ENCODE measurements at places on chromosomes 16 and 17.
A peak's percentile ranks its signal among the peaks of the same experiment; 100 is the strongest.

GRCh38 chr17:50719924-50720794 is 756 bp downstream of the LUC7L3 start:
- no peak for DNase-seq

GRCh38 chr16:68367030-68367429 is 56.2 kb downstream of the PRMT7 start:
- peak; percentile 29 for DNase-seq

DNA sequence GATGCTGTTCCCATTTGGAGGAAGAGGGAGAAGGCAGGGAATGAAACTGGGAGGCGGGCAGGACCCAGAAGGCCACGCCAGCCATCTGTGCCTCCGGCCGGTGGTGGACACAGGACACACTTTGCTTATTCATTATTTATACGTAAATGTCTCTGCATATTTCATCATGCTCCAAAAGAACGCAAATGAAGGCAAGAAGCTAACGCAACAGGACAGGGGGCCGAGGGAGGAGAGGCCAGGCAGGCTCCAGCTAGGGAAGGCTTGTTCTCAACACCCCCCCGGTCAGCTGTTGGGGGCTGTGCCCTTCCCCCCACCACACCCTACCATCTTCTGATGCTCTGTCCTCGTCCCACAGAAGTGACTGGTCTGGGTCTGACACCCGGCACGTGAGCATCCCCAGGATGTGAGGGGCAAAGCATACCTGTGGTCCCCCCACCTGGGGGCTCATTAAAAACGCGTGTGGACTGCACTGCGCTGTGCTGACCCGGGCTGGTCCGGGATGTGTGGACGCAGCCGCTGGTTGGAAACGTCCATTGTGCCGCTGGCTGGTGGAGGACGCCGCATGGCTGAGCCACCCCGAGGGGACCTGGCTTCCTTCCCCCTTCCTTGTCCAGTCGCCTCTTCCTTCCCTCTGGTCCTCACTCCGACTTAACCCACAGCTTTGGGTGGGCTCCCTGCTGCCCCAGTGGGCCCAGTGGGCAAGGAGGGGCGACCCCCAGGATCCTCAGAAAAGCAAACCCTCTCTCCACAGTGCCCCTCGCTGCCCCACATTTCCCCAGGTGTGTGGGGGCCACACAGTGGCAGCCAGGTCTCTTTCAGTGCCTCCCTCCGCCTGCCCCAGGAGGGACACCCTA is 46.4 kb upstream of the ENPP7 start:
- DNase-seq, result no peak

GRCh38 chr17:41835214-41835799 is 725 bp downstream of the NT5C3B start:
- DNase-seq, result no peak

DNA sequence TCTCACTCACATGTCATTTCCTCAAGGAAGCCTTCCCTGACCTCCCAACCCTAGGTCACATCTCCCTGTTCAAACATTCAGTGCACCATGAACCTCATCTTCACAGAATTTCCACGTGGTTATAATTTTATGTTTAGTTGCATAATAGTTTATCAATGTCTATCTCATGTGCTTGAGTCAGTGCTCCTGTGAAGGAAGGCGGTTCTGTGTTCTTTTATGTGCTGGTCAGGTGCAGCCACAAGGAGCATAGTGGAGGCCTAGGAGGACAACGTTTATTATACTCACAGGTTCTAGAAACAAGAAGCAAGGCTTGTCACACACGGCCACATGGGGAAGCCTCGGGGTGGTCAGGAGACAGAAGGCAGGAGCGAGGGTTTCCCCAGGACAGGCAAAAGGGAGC is 34.5 kb upstream of the SCNN1B start:
- DNase-seq, result no peak

GRCh38 chr16:79318143-79318899 is 282.2 kb downstream of the MAF start:
- DNase-seq, result no peak

GRCh38 chr17:81869221-81870130 is 1.7 kb downstream of the ARHGDIA start:
- DNase-seq, result peak; percentile 21

DNA sequence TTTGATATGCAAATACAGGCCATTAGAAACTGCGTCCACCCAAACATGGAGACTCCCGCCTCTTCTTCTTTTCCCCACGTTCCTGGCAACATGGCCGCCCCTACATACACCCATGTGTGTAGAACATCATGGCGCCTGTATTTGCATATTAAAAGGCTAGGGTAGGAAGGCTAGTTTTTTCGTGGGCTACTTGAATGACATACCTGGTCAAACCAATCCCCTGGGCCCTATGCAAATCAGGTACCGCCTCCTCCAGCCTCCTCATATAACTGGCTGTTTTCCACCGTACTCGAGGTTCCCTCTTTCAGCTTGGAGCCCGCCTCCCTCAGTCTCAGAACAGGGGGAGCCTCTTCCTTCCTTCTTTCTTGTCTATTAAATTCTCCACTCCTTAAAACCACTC is 840 bp upstream of the CD300LB start:
- no peak for DNase-seq

DNA sequence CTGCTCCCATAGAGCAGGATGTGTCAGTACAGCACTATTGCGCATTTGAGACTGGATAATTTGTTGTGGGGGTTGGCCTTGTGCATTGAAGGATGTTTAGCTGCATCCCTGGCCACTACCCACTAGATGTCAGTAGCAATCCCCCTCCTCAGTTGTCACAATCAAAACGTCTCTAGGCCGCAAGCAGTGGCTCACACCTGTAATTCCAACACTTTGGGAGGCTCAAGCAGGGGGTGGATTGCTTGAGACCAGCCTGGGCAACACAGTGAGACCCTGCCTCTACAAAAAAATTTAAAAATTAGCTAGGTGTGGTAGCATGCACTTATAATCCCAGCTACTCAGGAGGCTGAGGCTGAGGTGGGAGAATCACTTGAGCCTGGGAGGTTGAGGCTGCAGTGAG is 48.4 kb downstream of the CENPV start:
- DNase-seq, result no peak

DNA sequence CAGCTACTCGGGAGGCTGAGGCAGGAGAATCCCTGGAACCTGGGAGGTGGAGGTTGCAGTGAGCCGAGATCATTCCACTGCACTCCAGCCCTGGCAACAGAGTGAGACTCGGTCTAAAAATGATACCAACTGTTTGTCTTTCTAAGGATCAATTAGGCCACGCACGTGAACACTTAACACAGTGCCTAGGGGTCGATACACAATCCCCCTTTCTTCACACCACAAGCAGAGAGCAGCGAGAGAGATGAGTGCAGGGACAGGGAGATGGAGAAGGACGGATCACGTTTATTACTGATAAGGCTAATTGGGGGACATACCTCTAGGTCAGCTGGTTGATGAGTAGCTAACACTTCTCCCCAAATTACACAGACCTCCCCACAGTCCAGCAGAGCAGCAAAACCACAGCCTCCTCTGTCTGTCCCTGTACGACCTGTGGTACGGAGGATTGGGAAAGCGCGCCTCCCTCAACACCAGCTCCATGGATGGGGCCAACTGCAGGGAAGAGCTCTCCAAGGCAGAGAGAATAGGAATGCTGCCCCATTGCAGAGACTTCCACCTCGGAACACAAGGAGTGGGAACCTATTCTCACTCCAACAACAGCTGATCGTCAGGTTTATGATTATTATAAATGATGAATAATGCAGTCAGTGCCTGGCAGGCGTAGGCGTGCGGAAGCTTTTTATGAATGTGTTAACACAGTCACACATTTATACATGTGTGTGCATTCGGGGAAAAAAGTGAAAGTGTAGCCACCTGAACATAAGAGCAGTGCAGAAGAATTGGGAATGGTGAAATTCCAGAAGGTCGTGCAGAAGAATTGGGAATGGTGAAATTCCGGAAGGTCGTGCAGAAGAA is 155.1 kb downstream of the C16orf95 start:
- DNase-seq, result no peak

- DNase-seq, result no peak
These were observed 86.0 kb upstream of the AMZ2 start for GRCh38 chr17:68161644-68162428.

- DNase-seq, result no peak
These were observed 27.0 kb upstream of the AATK start for GRCh38 chr17:81193051-81193410.

DNA sequence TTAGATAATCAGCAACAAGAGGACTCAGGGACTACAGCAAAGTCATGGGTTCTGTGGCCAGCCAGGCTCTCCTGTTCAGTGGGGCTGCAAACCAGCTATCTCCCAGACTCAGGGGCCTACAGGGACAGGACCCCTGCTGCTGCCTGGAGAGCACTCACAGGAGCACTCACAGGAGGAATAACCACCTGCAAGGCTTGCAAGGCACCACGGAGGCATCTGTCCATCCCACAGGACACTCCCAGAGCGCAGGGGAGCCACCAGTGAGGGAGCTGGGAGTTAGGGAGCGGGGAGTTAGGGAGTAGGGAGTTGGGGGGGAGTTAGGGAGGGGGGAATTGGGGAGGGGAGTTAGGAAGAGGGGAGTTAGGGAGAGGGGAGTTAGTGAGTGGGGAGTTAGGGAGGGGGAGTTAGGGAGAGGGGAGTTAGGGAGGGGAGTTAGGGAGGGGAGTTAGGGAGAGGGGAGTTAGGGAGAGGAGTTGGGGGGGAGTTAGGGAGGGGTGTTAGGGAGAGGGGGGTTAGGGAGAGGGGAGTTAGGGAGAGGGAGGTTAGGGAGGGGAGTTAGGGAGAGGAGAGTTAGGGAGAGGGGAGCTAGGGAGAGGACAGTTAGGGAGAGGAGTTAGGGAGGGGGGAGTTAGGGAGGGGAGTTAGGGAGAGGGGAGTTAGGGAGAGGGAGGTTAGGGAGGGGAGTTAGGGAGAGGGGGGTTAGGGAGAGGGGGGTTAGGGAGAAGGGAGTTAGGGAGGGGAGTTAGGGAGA is 5.7 kb downstream of the CANT1 start:
- no peak for DNase-seq

DNA sequence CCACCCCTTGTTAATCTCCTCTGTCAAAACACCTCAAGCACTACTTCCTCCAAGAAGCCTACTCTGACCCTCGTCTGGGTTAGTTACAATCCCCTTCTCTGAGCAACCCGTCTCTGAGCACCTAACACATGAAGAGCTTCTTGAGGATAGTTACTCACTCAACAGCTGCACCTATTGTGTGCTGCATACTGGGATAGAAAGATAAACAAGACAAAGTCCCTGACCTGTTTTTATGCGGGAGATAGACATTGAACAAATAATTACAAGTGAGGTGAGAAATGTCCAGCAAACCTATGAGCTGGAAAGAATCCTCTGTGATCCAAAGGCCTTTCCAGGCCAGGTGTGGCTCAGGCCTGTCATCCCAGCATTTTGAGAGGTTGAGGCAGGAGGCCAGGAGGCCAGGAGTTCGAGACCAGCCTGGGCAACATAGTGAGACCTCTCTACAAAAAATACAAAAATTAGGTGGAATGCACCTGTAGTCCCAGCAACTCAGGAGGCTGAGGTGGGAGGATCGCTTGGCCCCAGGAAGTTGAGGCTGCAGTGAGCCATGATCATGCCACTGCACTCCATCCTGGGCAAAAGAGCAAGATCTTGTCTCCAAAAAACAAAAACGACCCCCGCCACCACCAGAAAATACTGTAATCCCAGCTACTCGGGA is 5.5 kb upstream of the ZNF771 start:
- no peak for DNase-seq

GRCh38 chr16:65601781-65602180 is 479.9 kb upstream of the CDH11 start:
- DNase-seq, result no peak

DNA sequence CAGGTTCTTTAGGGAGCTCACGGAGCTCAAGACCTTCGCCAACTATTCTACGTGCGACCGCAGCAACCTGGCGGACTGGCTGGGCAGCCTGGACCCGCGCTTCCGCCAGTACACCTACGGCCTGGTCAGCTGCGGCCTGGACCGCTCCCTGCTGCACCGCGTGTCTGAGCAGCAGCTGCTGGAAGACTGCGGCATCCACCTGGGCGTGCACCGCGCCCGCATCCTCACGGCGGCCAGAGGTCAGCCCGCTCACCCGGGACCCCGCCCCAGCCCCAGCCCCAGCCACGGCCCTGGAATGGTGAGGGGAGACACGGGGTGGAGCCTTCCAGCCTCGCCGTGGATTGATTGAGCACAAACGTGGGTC is 13.5 kb downstream of the SARM1 start:
- DNase-seq, result no peak

- DNase-seq, result peak; percentile 43
These were observed 6.6 kb downstream of the PLEKHH3 start for GRCh38 chr17:42669977-42670788.

DNA sequence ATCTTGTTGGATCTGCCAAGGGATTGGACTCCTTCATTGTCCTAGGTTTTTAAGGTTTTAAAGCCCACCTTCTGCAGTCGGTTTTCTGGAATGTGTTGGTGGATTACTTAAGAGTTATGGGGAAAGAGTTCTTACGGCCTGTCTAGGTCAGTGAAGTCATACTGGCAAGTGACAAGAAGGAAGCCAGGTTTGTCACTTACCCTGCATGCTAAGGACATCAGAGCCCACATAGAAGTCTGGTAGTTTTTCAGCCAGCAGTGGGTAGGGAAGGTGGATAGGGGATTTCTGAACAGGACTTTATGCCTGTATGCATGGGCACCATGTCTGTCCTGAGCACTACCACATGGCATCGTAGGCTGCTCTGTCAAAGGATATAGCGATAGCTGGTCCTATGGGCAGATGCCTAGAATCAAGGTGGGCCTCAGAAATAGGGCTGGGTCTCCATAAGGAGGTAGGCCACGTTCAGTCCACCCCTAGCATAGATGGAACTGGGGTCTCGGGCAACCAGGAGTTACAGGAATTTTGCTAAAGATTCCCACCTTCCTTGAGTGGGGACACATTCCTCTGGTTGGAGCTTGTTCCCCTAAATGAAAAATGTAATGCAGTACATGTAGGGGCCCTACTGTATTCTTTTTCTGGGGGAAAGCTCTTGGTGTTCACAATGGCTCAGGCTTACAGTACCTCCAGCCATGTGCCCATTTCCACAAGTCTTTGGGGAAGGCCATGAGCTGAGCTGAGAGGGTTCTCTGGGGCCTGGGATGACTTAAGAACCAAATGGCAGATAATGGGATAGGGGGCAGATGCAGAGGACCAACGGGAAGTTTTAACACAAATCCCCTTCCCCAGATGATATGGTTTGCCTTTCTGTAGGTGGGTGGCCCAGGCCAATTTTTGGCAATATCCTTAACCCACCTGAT is 27.5 kb downstream of the TRPV2 start:
- DNase-seq, result no peak

Data from CD8-positive, alpha-beta memory T cell (primary cell).